Esophagus muscularis mucosa (tissue), 4 donors: ENCODE measurements at places on chromosomes 3 and 15. TPM values are rescaled to one million over a fixed set of nuclear protein-coding genes. Genes with fewer than 3 reads are reported as not detected.

Gene IL5RA
- 1.2 TPM for total RNA-seq

Gene SEMA3G
- total RNA-seq: 16.6 TPM

Gene MEGF11
- total RNA-seq: 0.23 TPM

GRCh38 chr3:112373924-112374323 lies 41.0 kb downstream of the CD200 start:
- no peak for DNase-seq

- DNase-seq: no peak
These were observed 51.7 kb downstream of the SEMA5B start for GRCh38 chr3:122975924-122976293.

- no peak for DNase-seq
These were observed 59.9 kb downstream of the CGNL1 start for GRCh38 chr15:57436166-57436565.

- no peak for DNase-seq
These were observed 187.9 kb downstream of the NFKBIZ start for GRCh38 chr3:102037209-102037608.

- no peak for DNase-seq
These were observed 298.0 kb upstream of the CTNNB1 start for GRCh38 chr3:40901298-40901697.

DNA sequence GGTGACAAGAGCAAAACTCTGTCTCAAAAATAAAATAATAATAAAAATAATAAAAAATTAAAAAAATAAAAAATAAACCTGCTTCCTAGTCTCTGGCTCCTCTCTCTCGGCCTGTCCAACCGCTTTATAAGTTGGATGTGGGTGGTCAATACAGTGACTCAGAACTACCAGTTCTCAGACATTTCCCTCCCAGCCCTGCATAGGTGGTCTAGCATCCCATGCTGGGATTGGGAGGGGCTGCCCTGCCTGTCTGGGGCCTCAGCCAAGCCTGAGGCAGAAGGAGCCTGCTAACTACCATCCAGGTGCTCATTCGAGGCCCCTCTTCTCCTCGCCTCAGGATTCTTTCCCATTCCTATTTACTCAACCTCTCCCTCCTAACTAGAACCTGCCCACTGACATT lies 33.3 kb upstream of the BLM start:
- DNase-seq: no peak

GRCh38 chr3:182258538-182259177 lies 534.6 kb upstream of the ATP11B start:
- no peak for DNase-seq

DNA sequence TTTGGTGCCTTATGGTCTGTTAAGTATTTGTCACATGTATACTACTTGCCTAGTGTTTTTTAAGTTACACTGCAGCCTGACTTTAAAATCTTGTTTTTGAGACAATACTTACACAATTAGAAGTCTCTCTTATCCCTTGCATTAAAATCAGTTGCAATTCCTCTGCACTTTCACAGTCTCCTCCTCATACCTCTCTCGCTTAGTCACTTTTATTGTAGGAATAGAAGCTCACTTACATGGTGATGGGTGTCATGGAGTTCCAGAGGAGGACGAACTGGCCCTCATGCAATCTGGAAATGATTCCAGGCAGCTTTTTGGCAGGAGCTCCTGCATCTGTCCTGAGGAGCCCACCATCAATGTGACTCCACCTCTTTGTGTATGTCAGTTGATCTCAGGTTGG lies 238.4 kb upstream of the TBC1D5 start:
- DNase-seq: no peak

DNA sequence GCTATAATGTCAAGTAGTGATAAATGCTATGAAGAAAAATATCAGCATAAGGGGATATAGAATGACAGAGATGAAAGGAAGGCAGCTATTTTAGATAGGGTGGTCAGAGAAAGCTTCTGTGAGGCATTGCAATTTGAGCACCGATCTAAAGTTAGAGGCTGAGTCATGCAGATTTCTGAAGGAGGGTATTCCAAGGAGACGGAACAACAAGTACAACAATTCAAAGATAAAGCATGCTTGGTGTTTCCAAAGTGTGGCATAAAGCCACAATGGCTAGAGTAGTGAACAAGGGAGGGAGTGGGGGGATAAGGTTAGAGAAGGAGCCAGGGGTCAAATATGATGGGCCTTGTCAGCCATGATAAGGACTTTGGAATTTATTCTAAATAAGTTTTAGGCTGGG lies 71.9 kb downstream of the PFN2 start:
- DNase-seq: no peak

GRCh38 chr3:9402410-9403228 lies 5.2 kb downstream of the SETD5 start:
- no peak for DNase-seq

DNA sequence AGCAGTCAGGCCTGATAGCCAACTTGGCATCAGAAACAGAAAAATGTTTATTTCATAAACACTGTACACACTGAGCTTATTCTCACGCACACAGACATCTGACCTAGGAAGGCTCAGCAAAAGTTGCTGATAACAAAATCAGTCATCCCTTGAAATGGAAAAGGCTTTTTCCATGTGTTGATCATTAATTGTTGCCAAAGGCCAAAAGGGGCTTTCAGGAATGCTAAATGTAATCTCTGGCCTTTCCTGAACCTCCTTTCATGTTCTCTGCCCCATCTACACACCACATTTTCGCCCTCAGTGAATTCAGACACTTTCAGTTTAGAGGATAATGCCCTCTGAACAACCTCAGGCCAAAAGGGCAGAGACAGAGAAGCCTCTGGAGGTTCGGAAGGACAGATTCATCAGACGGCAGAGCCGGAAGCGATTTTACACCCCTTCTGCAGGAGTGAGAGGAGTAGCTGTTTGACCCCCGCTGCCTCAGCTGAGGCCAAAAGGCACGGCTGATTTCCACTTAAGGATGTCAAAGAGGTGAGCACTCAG lies 14.5 kb downstream of the RTP4 start:
- no peak for DNase-seq

DNA sequence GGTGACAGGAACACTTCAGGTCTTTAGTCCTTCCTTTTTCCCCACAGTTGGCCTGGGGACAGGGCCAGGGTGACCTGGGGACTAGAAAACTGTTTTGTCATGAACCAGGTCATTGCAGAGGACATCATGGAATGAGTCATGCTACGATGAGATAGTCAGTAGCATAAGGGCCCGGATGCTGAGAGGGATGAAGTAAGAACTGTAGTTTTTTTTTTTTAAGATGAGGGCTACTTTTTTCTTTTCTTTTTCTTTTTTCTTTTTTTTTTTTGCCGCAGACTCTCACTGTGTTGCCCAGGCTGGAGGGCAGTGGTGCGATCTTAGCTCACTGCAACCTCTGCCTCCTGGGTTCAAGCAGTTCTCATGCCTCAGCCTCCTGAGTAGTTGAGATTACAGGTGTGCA lies 8.0 kb downstream of the MAP2K5 start:
- DNase-seq: no peak

- DNase-seq: peak; percentile 62
These were observed 20.5 kb upstream of the SCN10A start for GRCh38 chr3:38836561-38836960.

GRCh38 chr15:52783929-52784798 lies 6.0 kb downstream of the ONECUT1 start:
- DNase-seq: no peak

- no peak for DNase-seq
These were observed 33.4 kb upstream of the ZNF609 start for GRCh38 chr15:64426845-64427465.
